ENCODE measurements at places on chromosomes 16 and 17. TPM values are rescaled to one million over a fixed set of nuclear protein-coding genes. Genes with fewer than 3 reads are reported as not detected.

The CX3CL1 gene
- total RNA-seq = 13.3 TPM

The KRT28 gene
- not detected for total RNA-seq

The PRR35 gene
- total RNA-seq = not detected

The ALDH3A2 gene
- total RNA-seq = 39.7 TPM

The ABCC3 gene
- 1.1 TPM for total RNA-seq

The TP53TG3 gene
- not detected for total RNA-seq

The ACSM5 gene
- not detected for total RNA-seq

The MAPT gene
- 0.05 TPM for total RNA-seq

The KRT14 gene
- not detected for total RNA-seq

The KRT31 gene
- total RNA-seq = not detected

The PSMD12 gene
- 42.6 TPM for total RNA-seq

The IGF2BP1 gene
- 21.9 TPM for total RNA-seq

The DNAI2 gene
- not detected for total RNA-seq

The CASKIN2 gene
- total RNA-seq = 11.6 TPM

The KCNH6 gene
- not detected for total RNA-seq

The EFNB3 gene
- 0.87 TPM for total RNA-seq

The NME3 gene
- total RNA-seq = 72.6 TPM

The FBXO39 gene
- total RNA-seq = 0.29 TPM

The TEKT5 gene
- 0.12 TPM for total RNA-seq

The CCL14 gene
- 11.2 TPM for total RNA-seq

The CCL7 gene
- total RNA-seq = not detected

The FLYWCH2 gene
- 96.0 TPM for total RNA-seq

The FLOT2 gene
- total RNA-seq = 124 TPM

The ITGAX gene
- 0.23 TPM for total RNA-seq

Data from glomerular endothelial cell (primary cell).